ENCODE measurements at places on chromosomes 11 and 22.

- no peak overlapping the region for H3K4me3 ChIP-seq
- H3K27me3 ChIP-seq: no peaks in the 10 kb centered on the region
- no peaks in the 10 kb centered on the region for H3K36me3 ChIP-seq
- no peak for DNase-seq
- no peak overlapping the region for H3K27ac ChIP-seq
- no peaks in the 10 kb centered on the region for H3K4me1 ChIP-seq
These were observed 254.0 kb upstream of the PITPNB start for GRCh38 chr22:28172892-28173670.

GRCh38 chr11:61966734-61967115 is 709 bp downstream of the FTH1 start:
- peak; percentile 55 for DNase-seq
- peak overlapping the region; percentile 92 for H3K4me3 ChIP-seq
- H3K4me1 ChIP-seq: peaks cover 62% of the 10 kb centered on the region
- H3K27me3 ChIP-seq: no peaks in the 10 kb centered on the region

DNA sequence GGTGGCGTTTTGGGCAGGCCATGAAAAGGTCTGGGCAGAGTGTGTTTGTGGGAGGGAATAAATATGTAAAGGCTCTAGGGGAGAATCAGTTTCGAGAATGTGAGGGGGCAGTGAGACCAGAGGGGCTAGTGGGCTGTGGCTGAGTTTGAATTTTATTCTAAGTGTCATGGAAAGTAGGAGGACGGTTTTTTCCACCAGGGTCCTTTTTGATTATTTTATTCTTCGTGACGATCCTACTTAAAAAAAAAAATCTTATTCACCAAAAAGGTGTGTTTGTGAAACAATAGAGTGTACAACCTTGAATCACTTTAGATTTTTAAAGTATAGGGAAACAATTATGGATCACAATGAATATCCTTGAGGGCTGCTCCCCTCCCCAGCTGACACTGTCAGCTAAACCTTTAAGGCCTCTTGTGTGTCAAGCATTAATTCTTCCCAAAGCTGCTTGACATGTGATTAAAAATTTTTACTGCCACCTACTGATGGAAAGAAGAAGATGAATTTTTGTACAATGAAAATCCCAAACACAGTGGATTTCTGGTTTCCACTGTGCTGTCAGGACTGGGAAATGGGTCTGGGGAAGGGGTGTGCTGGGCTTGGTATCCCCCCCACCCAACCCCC is 107.5 kb upstream of the OR4B1 start:
- DNase-seq: no peak
- no peak overlapping the region for H3K4me3 ChIP-seq
- H3K27me3 ChIP-seq: no peaks in the 10 kb centered on the region

GRCh38 chr11:46537121-46537520 is 56.7 kb downstream of the AMBRA1 start:
- H3K27ac ChIP-seq: no peak overlapping the region
- H3K4me3 ChIP-seq: no peak overlapping the region
- no peaks in the 10 kb centered on the region for H3K27me3 ChIP-seq
- peaks cover 7% of the 10 kb centered on the region for H3K4me1 ChIP-seq
- peaks cover 18% of the 10 kb centered on the region for H3K36me3 ChIP-seq

GRCh38 chr11:75644370-75644769 is 24.5 kb downstream of the MAP6 start:
- no peak overlapping the region for H3K4me3 ChIP-seq
- peaks cover 12% of the 10 kb centered on the region for H3K27me3 ChIP-seq
- no peaks in the 10 kb centered on the region for H3K4me1 ChIP-seq
- no peak overlapping the region for H3K27ac ChIP-seq

GRCh38 chr11:78048561-78048960 is 15.1 kb upstream of the THRSP start:
- H3K27ac ChIP-seq: no peak overlapping the region
- H3K4me1 ChIP-seq: peaks cover 20% of the 10 kb centered on the region
- H3K4me3 ChIP-seq: no peak overlapping the region
- DNase-seq: no peak

DNA sequence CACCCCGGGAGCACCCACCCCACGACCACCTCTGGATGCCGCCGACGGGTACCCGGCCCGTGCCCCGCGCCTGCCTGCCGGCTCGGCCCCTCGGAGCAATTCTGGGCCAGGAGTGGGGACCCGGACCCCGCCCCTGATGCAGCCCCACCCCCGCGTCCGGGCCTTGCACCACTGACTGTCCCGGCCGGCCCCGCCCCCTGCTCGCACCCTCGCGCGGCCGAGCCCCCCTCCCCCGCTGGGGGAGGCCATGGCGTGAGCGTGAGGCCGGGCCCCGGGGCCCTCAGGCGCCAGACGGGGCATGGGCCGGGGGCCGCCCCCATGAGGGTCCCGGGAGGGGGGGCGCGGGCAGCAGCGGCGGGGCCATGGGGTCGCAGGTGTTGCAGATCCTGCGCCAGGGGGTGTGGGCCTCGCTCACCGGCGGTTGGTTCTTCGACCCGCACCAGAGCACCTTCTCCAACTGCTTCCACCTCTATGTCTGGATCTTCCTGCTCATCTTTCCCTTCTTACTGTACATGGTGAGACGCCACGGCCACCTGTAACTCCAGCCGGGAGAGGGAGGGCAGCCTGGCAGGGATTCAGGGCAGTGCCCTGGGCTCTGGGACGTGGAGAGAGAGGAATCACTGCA is 486 bp downstream of the PCNX3 start:
- peak overlapping the region; percentile 97 for H3K27ac ChIP-seq
- peaks cover 33% of the 10 kb centered on the region for H3K36me3 ChIP-seq
- H3K4me3 ChIP-seq: peak overlapping the region; percentile 97
- no peaks in the 10 kb centered on the region for H3K27me3 ChIP-seq
- H3K4me1 ChIP-seq: peaks cover 42% of the 10 kb centered on the region

GRCh38 chr11:44258190-44258489 is 51.8 kb downstream of the ALX4 start:
- H3K4me3 ChIP-seq: no peak overlapping the region
- peaks cover 36% of the 10 kb centered on the region for H3K4me1 ChIP-seq
- peaks cover 2% of the 10 kb centered on the region for H3K36me3 ChIP-seq
- H3K27me3 ChIP-seq: peaks cover 9% of the 10 kb centered on the region

- no peak overlapping the region for H3K4me3 ChIP-seq
- peaks cover 4% of the 10 kb centered on the region for H3K27me3 ChIP-seq
- no peak overlapping the region for H3K27ac ChIP-seq
These were observed 2.2 kb upstream of the RPS19BP1 start for GRCh38 chr22:39534591-39535356.

GRCh38 chr11:70341881-70342429 is 56.4 kb upstream of the CTTN start:
- no peaks in the 10 kb centered on the region for H3K4me1 ChIP-seq
- no peaks in the 10 kb centered on the region for H3K27me3 ChIP-seq
- DNase-seq: no peak
- H3K36me3 ChIP-seq: peaks cover 29% of the 10 kb centered on the region
- no peak overlapping the region for H3K4me3 ChIP-seq
- no peak overlapping the region for H3K27ac ChIP-seq

GRCh38 chr22:20039683-20040325 is 18.9 kb downstream of the TANGO2 start:
- peaks cover 3% of the 10 kb centered on the region for H3K4me1 ChIP-seq
- no peak for DNase-seq
- H3K27ac ChIP-seq: no peak overlapping the region
- H3K36me3 ChIP-seq: peaks cover 26% of the 10 kb centered on the region

DNA sequence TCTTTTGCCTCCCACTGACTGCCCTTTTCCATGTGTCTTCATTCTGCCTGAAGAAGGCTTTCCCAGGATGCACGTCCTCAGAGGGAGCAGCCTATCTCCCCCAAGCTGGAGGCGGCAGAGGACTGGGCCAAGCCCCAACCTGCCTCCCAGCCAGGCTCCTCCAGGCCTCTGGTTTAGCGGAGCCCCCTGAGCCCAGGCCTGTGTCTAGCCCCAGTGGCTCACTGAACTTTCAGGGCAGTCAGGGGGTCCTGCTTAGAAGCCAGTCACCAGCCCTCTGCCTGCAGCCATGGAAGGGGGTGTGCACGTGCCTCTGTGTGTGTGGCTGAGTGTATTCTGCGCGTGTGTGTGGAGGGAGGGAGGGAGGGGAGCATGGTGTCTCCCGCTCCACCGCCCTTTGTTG is 10.4 kb upstream of the GRK2 start:
- DNase-seq: no peak
- H3K27me3 ChIP-seq: no peaks in the 10 kb centered on the region
- H3K36me3 ChIP-seq: peaks cover 61% of the 10 kb centered on the region
- peaks cover 51% of the 10 kb centered on the region for H3K4me1 ChIP-seq
- no peak overlapping the region for H3K27ac ChIP-seq

DNA sequence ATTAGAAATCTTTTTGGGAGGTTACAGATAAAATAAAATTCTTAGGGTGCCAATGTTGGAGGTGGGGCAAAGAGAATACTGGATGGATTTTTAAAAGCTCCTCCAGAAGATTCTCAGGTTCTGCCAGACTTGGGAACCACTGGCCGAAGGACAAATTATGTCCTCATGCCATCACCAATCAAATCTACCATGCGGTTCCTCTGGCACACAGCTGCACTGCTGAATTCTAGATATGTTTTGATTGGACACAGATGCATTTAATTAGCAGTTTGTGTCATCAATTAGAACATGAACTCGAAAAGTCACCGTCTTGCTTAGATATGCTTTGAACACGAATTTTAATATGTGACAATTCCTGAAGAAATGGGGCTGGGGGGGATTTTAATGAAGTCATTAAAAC is 1269.2 kb downstream of the LRRC4C start:
- no peak for DNase-seq
- H3K27me3 ChIP-seq: no peaks in the 10 kb centered on the region
- no peak overlapping the region for H3K27ac ChIP-seq
- no peaks in the 10 kb centered on the region for H3K4me1 ChIP-seq
- H3K4me3 ChIP-seq: no peak overlapping the region

GRCh38 chr11:61828379-61828628 is 204 bp downstream of the FADS2 start:
- H3K36me3 ChIP-seq: peaks cover 38% of the 10 kb centered on the region
- H3K4me3 ChIP-seq: peak overlapping the region; percentile 89
- H3K27ac ChIP-seq: peak overlapping the region; percentile 93
- no peak for DNase-seq

GRCh38 chr11:99513368-99513767 is 492.6 kb downstream of the CNTN5 start:
- H3K27me3 ChIP-seq: no peaks in the 10 kb centered on the region
- DNase-seq: no peak
- no peak overlapping the region for H3K27ac ChIP-seq
- no peak overlapping the region for H3K4me3 ChIP-seq

GRCh38 chr22:23767303-23767672 is 484 bp downstream of the CHCHD10 start:
- peak overlapping the region; percentile 60 for H3K27ac ChIP-seq
- peaks cover 12% of the 10 kb centered on the region for H3K36me3 ChIP-seq
- peaks cover 68% of the 10 kb centered on the region for H3K4me1 ChIP-seq
- H3K4me3 ChIP-seq: peak overlapping the region; percentile 80

DNA sequence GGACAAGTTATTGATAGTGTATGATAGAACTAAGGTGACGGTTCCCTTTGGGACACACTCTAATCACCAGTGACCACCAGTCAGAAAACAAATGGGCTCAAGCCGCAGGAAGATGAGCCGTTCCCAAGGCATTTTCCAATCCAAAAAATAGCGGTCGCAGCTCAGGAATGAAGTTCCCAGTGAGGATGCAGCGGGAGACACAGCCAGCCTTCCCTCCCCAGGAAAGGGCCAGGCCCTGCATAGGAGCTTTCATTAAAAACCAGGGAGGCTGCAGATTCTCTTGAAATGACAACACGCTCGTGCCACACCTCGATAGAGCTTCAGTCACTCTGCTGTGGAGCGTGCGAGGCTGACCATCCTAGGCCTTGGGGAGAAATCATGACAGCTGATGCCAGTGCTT is 65.8 kb upstream of the WNT7B start:
- peaks cover 23% of the 10 kb centered on the region for H3K4me1 ChIP-seq
- H3K36me3 ChIP-seq: peaks cover 2% of the 10 kb centered on the region
- peak overlapping the region; percentile 42 for H3K27ac ChIP-seq
- peak overlapping the region; percentile 3 for H3K4me3 ChIP-seq

DNA sequence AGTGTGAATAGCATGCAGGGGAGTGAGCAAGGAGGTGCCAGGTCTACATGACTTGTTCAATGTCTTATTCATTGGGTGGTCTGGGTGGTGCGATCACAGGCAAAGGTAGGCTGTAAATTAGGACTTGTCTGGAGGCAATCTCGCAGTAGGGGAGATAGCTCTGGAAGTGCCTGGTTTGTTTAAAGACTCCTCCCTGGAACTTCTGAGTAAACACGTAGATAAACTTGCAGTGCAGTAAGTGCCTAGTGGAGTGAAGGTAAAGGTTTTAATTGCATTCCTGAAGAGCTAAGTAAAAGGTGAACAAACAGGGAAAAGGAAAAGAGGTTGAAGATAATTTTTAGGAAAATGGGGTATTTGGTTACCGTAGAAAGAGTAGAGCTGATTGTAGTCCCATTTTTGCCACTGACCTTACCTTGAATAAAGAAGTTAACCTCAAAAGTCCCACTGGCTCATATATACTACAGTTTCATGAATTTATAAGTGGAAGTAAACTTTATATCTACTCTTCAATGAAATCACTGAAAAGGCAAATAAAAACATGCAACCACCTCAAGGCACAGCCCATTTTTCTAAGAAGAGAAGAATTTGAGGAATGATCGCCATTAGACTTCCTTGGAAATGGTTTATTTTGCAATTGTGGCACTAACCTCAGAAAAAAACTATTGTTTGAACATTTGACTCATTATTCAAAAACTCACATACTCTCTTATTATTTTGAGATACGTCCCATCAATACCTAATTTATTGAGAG is 44.3 kb downstream of the AASDHPPT start:
- H3K4me1 ChIP-seq: no peaks in the 10 kb centered on the region
- no peaks in the 10 kb centered on the region for H3K27me3 ChIP-seq
- no peaks in the 10 kb centered on the region for H3K36me3 ChIP-seq

GRCh38 chr11:48019217-48019584 is 38.8 kb downstream of the PTPRJ start:
- peak overlapping the region; percentile 66 for H3K27ac ChIP-seq
- peaks cover 53% of the 10 kb centered on the region for H3K36me3 ChIP-seq
- H3K4me3 ChIP-seq: no peak overlapping the region
- peaks cover 79% of the 10 kb centered on the region for H3K4me1 ChIP-seq

GRCh38 chr22:20940904-20941385 is 23.7 kb downstream of the CRKL start:
- H3K27me3 ChIP-seq: no peaks in the 10 kb centered on the region
- peaks cover 37% of the 10 kb centered on the region for H3K4me1 ChIP-seq
- H3K27ac ChIP-seq: no peak overlapping the region
- H3K36me3 ChIP-seq: peaks cover 42% of the 10 kb centered on the region
- no peak for DNase-seq

DNA sequence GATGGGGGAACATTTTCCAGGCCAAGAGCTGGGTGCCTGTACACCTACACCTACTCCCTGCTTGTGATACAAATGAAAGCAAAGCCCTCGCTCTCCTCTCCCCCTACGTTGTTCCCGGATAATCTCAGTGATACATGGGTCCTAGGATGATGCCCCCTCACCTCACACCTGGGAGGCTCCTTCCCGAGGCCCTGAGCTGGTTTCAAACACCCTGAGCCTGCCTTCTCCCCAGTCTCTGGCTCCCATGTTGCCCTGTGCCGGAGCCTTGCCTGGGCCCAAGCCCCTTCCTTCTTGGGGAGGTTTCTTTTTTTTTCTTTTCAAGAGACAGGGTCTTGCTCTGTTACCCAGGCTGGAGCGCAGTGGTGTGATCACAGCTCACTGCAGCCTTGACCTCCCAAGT is 23.3 kb downstream of the TRMU start:
- no peak overlapping the region for H3K27ac ChIP-seq
- no peaks in the 10 kb centered on the region for H3K4me1 ChIP-seq
- peaks cover 5% of the 10 kb centered on the region for H3K27me3 ChIP-seq
- no peak overlapping the region for H3K4me3 ChIP-seq
- H3K36me3 ChIP-seq: peaks cover 6% of the 10 kb centered on the region
- DNase-seq: no peak

- H3K4me3 ChIP-seq: peak overlapping the region; percentile 72
- peaks cover 14% of the 10 kb centered on the region for H3K27me3 ChIP-seq
- peaks cover 49% of the 10 kb centered on the region for H3K4me1 ChIP-seq
- no peak overlapping the region for H3K27ac ChIP-seq
These were observed 583 bp upstream of the RRAS2 start for GRCh38 chr11:14359501-14360031.

Data from activated naive CD4-positive, alpha-beta T cell treated with anti-CD3 and anti-CD28 coated beads, Interleukin-2, amount 10 ng/mL, durations not matched to agents 7 days and 5 days (primary cell).